AG10803 (cell line): ENCODE measurements at places on chromosomes 6 and 20.

DNA sequence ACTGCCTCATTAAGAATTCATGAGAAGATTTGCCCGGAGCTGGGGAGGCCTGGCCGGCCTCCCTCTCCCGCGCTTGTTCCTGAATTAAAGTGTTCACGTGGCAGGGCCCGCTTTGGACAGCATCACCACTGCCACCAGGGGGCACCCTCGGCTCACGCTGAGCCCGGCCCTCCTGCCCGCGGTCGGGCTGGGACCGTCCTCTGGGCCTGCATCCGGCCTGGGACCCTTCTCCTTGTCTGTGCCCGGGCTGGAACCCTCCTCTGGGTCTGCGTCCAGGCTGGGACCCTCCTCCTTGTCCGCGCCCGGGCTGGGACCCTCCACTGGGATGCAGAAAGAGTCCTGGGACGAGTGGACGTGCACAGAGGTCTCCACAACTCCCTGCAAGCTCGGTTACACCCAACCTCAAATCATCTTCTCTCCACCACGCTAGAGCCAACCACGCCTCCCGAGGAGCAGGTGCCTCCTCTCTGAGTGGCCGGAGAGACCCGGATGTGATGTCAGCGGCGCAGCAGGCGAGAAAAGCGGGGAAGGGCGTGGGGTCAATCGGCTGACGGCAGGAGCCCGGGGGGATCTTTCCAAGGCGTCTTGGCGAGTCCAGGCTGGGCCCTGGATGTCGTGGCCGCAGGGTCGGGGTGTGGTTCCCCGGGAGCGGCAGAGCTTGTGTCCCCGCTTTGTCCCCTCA is 50.9 kb upstream of the DACT2 start:
- peak; percentile 15 for DNase-seq

DNA sequence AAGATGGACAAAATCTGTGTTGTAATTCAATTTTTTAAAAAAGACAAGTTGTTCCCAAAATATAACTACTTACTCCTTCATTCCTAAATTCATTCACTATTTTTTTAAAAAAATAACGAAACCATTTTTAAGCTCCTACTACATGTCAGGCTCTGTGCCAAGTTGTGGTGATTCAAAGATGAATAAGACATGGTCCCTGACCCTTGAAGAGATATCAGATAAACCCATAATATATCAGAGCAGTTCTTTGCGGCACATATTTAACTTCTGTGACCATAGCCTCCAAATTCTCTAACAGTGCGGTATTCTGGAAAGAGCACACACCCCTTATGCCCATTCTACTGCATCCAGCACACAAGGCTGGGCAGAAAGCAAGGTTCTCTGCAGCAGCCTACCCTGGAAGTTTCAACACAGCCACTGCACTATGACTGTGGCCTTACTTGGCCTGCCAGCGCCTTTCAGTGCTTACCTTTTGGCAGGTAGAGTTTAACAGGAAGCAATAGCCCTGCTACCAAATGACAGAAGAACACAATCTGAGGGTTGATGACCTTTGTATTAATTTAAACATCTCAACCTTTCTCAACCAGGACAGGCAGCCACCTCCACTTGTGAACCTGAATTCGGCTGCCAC is 406.5 kb downstream of the BTBD9 start:
- no peak for DNase-seq

DNA sequence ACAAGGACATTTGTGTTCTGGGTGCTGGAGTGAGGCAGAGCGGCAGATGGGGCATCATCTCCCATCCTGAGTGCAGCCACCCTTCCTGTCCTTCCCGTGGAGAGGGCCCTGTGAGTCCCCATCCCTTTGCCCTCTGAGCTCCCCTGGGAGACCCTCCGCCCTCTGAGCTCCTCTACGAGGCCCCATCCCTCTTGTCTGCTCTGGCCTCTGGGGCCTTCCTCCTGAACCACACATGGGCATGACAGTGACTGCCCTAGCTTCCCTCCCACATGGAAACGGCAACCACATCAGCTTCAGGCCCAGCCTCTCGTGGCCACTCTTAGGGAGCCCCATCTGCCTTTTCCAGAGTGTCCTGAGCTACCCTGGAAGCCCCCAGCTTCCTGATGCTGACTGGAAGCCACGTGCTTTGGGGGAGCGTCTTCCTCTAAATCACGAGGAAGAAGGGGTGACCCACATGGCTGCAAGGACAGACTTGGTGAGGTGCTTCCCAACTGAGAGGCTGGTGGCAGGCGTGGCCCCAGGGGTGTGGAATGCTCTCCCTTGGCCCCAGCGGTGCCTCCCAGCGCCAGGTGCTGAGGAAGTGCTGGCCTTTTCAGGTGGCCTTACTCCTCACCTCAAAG is 52.6 kb downstream of the GINS1 start:
- no peak for DNase-seq

DNA sequence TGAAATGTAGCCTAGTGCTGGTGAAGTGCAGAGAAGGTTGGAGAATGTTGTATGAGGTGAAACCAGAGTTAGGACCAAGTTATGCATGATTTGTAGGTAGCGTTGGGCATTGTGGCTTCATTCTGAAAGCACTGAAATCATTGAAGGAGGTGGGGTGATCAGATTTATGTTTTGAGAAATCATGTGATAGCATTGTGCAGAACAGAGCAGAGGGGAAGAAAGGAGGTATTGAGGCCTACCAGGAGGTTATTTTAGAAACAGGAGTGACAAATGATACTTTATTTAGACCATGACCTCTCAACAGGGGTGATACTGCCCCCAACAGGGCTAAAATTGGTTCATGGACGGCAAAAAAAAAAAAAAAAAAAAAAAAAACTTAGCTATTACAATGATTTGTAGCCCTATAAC is 15.6 kb upstream of the HMGN3 start:
- no peak for DNase-seq

DNA sequence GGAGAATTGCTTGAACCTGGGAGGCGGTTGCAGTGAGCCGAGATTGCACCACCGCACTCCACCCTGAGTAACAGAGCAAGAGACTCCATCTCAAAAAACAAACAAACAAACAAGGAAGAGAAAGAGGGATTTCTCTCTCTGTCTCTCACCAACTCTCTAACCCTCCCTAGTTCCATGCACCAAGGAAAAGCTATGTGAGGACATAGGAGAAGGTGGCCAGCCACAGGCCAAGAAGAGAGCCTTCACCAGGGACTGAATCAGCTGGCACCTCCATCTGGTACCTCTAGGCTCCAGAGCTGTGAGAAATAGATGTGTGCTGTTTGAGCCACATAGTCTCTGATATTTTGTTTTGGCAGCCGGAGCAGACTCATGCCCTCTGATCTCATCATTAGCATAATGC is 9.0 kb upstream of the FAM110A start:
- no peak for DNase-seq

- no peak for DNase-seq
Observed at GRCh38 chr20:40584130-40584809, 104.8 kb downstream of the MAFB start.

DNA sequence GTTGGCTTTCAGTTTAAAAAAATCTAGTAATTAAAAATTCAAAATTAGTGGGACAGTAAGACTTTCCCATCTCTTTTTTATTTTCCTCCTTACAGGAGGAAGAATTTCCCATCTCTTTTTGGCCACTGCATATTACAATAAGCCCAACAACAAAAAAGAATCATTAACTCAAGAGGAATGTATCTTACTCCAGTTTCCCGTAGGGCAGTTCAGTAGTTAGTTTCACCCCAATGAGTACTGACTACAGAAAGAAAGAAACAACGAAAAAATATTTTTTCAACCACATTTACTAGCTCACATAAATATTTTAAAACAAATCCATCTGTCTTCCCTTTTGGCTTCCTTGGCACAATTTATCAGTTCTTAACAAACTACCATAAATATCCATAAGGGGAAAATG is 14.9 kb upstream of the BLOC1S5 start:
- no peak for DNase-seq

- no peak for DNase-seq
Observed at GRCh38 chr6:110485491-110485890, 9.1 kb upstream of the SLC22A16 start.
